Mesothelial cell of epicardium (in vitro differentiated cells): ENCODE measurements at places on chromosomes 1 and 21.

- no peak for DNase-seq
Measured at GRCh38 chr1:22752339-22752738, 41.7 kb downstream of the EPHB2 start.

- DNase-seq, result no peak
Measured at GRCh38 chr1:191368891-191369654, 789.2 kb upstream of the RGS18 start.

- no peak for DNase-seq
Measured at GRCh38 chr1:17128361-17128760, 9.1 kb upstream of the PADI2 start.

GRCh38 chr1:20402585-20403422, 83.2 kb downstream of the CAMK2N1 start:
- peak; percentile 32 for DNase-seq

DNA sequence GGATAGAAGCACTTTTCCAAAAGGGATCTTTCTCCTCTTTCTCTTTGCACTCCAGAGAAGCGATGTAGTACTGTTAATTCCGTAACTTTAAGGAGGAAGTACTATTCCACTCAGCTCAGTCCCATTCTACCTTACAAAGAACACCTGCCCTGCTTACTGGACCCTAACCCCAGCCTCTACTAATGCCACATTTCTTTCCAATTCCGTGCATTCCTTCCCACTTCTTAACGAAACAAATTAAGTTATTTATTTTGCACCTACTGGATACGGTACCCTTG, 511 bp downstream of the NDC1 start:
- no peak for DNase-seq

GRCh38 chr1:173392895-173393658, 84.1 kb upstream of the PRDX6 start:
- no peak for DNase-seq

DNA sequence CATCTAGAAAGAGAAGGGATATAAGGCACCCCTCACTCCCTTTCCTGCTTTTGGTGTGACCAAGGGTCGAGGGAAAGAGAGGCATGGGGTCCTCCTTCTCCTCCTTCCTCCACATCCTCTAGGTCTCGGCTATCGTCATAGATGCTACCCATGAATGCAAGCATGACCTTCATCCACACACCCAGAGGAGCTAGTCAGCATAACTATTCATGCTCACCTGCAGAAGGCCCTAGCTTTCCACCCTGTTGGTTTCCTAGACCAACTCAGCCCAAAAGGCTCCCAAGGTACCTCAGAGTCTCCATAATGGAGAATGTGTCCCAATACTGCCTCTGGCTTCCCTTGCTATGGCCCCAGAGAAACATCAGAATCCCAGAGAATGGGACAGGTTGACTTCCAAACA, 33.2 kb downstream of the MSTO1 start:
- DNase-seq, result no peak

DNA sequence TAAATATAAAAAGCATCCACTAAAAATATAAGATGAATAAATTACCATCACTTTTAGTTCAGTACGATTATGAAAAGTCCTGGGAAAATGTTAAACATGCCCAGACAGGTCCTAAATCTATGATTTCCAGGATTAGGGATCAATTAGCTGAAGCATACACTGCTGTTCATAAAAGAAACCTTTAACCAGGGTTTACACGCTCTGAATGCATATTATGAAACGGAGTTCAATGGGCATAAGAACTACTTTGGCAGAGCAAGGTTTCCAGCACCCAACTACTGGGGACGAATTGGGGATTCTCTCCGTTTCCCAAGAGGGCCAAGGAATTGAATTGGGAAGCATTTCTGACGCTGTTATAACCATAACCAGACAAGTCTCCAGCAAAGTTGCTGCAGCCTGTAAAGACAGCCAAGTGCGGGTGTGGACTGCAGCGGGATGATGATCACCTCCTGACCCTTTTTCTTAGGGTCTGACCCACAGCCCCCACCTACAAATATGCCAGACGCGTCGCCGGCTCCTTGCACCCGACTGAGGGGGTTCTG, 1.6 kb downstream of the SLC30A1 start:
- no peak for DNase-seq

- no peak for DNase-seq
Measured at GRCh38 chr1:201686714-201687455, 142.1 kb upstream of the IPO9 start.

DNA sequence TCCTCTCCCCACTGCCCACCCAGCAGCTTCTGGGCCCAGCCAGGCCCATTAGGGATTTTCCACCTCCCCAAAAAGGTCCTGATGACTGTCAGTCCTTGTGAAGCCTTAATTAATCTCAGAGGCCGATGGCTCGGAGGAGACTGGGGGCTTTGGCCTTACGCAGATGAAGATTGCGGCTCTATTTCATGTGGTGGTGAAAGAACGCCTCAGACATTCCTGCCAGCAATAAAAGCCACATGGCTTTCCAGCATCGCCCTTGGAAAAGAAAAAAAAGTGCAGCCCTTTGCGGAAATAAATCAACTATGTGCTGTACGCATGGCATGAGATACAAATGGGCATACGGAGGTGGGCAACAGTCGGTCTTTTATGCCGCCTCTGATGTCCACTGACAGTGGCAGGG, 6.6 kb upstream of the RUNX3 start:
- no peak for DNase-seq

GRCh38 chr21:43600642-43601402, 58.5 kb downstream of the HSF2BP start:
- no peak for DNase-seq

DNA sequence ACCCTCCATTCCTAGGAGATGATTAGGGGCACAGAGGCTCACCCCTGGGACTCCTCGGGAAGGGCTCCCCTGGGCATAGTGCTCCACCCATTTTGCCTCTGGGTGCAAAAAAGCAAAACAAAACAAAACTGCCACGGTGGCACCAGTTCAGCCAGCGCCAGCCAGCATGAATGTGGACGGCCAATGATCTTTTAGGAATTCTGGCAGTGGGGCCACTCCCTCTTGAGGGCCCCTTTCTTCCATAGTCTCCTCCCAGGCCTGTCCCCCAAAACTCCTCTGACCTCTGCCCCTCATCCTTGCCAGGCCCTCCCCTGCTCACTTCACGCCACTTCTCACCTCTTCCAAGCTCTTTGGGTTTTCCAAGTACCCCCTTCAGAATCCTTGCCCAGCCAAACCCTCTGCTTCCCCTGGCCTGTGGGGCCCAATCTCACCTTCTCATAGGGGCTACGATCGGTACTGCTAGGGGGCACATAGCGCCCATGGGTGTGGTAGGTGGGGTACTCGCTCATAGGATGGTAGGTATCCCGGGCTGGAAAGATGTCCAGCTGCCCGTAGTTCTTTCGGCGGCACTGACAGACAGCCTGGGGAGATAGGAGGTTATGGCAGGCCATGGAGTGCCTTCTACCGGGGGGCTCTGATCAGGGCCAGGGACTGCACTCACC, 13.3 kb downstream of the TRIM46 start:
- DNase-seq, result no peak

GRCh38 chr1:157948312-157949073, 45.0 kb upstream of the KIRREL1 start:
- no peak for DNase-seq

GRCh38 chr1:167617153-167618147, 12.6 kb upstream of the RCSD1 start:
- no peak for DNase-seq

- DNase-seq, result no peak
Measured at GRCh38 chr21:38267991-38268863, 11.4 kb downstream of the KCNJ15 start.

GRCh38 chr1:229033480-229033879, 237.4 kb upstream of the RAB4A start:
- no peak for DNase-seq

GRCh38 chr1:247409869-247410544, 6.0 kb upstream of the NLRP3 start:
- DNase-seq, result no peak

DNA sequence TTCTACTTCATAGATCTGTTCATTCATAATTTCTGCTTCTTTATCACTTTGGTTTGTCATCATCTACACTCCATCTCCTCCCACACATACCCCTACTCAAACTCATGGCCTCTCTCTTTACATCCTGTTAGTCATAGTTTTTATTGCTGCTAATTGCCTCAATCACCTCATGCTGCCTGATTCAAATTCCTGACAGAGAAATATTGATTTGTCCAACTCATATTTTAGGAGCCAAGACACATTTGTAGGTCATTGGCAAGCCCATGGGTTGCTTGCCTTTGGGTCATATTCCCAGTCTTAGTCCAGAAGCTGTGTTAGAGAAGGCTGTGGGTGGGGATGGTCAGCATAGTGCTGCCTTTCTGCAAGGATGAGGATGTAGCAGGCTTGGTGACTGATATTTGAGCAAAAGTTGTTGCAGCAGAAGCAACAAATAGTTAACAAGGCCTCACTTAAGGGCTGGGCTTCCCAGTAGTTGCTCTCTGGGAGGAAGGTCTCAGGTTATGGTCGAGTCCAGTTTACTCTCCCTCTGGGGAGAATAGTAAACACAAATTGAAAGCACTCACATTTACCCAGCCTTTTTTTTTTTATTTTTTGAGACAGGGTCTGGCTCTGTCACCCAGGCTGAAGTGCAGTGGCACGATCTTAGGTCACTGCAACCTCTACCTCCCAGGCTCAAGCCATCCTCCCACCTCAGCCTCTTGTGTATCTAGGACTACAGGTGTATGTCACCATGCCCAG, 22.4 kb upstream of the EPS15 start:
- DNase-seq, result no peak

- DNase-seq, result no peak
Measured at GRCh38 chr1:230563591-230563990, 78.7 kb upstream of the COG2 start.

GRCh38 chr1:185556561-185556960, 177.6 kb upstream of the HMCN1 start:
- DNase-seq, result no peak

- DNase-seq, result no peak
Measured at GRCh38 chr1:50603274-50604271, 180.3 kb upstream of the DMRTA2 start.

- DNase-seq, result no peak
Measured at GRCh38 chr1:76428028-76428427, 353.5 kb downstream of the ST6GALNAC3 start.

GRCh38 chr1:101363891-101364318, 127.1 kb downstream of the S1PR1 start:
- no peak for DNase-seq

DNA sequence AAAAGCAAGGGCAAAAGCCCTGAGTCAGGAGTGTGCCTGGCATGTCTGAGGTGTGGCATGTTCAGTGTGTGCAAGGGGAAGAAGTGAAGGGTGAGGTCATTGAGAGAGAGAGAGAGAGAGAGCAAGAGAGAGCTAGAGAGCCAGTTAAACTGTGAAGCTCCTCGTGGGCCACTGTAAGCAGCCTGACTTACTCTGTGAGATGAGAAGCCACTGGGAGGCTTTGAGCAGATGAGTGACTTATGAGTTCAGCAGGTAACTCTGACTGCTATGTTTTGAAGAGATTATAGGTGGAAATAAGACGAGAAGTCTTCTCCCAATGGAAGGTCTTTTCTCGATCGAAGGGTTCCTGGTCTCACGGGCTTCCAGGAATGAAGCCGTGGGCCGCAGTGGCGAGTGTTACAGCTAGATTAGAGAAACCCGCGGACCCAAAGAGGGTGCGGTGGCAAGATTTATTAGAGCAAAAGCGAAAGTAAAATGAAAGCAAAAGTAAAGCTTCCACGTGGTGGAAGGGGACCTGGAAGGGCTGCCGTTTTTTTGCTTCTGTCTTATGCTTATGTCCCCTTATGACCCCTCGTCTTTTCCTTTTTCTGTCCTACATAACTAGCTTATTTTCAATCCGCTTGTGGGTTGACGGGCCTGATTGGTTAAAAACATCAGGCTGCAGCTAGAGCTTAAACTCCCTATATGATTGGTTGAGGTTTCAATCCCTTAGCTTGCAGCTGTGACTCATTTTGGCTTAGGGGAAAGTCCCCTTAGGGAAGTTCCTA, 323.1 kb upstream of the FAM78B start:
- no peak for DNase-seq
